ENCODE measurements at places on chromosomes 11 and 22.

DNA sequence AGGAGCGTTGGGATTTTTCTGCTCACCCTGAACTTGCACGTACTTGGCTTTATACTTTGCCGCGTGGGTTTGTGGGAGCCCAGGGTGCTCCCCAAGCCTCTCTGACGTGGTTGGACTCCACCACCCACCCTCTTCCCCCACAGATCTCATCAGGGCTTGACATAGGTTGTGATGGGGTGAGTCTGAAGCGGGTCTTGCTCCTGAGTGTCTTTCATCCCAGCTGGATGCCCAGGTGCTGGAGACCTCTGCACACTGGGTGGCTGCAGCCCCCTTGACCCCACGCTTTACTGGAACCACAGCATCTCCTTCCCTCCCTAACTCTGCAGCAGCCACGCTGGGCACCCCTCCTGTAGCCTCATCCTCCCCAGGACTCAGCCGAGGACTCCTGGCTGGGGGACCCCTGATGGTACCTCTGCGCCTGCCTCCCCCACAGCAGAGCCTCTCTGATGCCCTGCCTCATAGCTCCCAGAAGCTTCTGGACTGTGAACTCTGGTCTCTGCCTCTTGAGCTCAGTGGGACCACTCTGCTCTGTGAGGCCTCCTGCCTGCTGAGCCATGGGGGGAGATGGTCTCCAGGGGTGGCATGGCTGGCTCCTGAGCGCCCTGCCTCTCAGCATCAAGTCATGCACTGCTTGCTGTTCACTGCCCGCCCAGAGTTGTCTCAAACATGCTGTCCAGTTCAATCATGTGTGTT is 45.2 kb downstream of the MYEOV start:
- DNase-seq, result no peak

DNA sequence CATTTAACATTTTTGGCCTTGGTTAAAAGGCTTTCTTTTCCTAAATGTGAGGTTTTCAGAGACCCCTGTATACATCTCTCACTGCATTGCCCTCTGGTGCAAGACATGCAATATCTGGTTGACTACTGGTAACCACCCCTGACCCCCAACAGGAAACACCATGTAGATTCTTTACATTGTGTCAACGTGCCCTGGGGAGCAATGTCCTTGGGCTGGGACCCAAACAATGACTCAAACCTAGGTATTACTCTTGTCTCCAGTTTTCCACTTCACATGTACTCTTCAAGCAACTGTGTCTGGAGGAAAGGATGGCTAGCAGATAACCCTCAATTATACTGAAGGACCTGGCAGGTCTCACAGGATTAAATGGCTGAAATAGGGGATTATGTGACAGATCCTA is 1.1 kb upstream of the GPR83 start:
- DNase-seq, result no peak

DNA sequence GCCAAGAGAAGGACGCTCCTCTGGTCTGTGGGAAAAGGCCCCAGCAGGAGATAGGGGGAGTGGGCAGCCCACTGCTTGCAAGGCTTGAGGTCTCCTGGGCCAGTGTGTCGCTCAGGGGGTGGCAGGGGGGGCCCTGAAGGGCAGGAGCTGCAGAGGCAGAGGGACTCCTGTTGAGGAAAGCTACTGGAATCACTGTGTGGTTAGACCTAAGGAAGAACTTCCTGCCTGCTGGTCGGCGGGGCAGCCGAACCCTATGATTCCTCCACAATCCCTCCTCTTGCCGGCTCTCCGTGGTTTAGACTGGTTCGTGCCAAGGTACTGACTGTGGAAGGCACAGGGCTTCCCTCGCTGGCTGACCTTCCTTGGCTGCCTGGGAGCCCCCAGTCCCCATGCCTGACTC is 6.2 kb downstream of the GP1BB start:
- no peak for DNase-seq

GRCh38 chr11:134514354-134514951 is 102.4 kb upstream of the B3GAT1 start:
- DNase-seq, result no peak

- DNase-seq, result no peak
These were observed 41.8 kb upstream of the AMPD3 start for GRCh38 chr11:10413268-10413667.
